T-helper 17 cell (primary cell): ENCODE measurements at places on chromosomes 1 and 21. TPM values are rescaled to one million over a fixed set of nuclear protein-coding genes. Genes with fewer than 3 reads are reported as not detected.
A peak's percentile ranks its signal among the peaks of the same experiment; 100 is the strongest.

DNA sequence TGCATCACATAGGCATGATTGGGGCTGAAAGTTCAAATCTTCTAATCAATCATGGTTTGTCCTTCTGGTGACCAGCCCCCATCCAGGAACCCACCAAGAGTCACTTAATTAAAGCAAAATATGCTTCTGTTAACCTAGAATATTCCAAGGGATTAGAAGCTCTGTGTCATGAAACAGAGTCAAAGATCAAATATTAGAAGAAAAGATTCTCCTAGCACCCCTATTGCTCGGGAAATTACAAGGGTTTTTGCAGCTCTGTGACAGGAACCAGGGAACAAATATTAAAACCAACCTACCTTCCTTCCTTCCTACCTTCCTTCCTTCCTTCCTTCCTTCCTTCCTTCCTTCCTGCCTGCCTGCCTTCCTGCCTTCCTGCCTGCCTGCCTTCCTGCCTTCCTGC lies 31.8 kb upstream of the ACTN2 start:
- no peak overlapping the region for H3K4me3 ChIP-seq
- no peak overlapping the region for H3K27ac ChIP-seq
- no peaks in the 10 kb centered on the region for H3K36me3 ChIP-seq
- peaks cover 29% of the 10 kb centered on the region for H3K27me3 ChIP-seq
- H3K4me1 ChIP-seq: no peaks in the 10 kb centered on the region

ACOT11 gene
- 0.78 TPM for total RNA-seq

SLC35F3 gene
- not detected for total RNA-seq

BSND gene
- total RNA-seq: not detected

GRCh38 chr1:8371372-8371991 lies 53.6 kb downstream of the SLC45A1 start:
- H3K27ac ChIP-seq: peak overlapping the region; percentile 89
- H3K27me3 ChIP-seq: no peaks in the 10 kb centered on the region

LCE3B gene
- not detected for total RNA-seq

DNA sequence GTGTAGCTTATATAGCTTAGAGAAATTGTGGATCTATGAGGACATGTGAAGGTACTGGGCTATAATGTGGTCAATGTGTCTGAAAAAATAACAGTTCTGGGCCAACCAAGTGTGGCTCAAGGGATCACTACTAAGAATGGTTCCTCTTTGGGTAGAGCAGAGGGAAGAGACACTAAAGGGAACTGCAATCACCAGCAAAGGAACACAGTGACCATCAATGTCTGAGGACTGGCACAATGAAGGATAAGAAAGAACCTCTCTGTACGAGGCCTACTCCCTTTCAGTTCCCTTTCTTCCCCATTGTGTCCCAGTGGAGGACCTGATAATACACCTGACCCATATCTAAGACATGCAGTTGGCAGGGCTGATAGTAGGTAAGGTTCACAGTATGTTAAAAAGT lies 89.9 kb upstream of the JAK1 start:
- DNase-seq: no peak
- H3K27ac ChIP-seq: no peak overlapping the region
- peaks cover 27% of the 10 kb centered on the region for H3K4me1 ChIP-seq
- no peaks in the 10 kb centered on the region for H3K27me3 ChIP-seq
- no peak overlapping the region for H3K4me3 ChIP-seq

EPHB2 gene
- 0.15 TPM for total RNA-seq

USF1 gene
- total RNA-seq: 80.6 TPM

DNA sequence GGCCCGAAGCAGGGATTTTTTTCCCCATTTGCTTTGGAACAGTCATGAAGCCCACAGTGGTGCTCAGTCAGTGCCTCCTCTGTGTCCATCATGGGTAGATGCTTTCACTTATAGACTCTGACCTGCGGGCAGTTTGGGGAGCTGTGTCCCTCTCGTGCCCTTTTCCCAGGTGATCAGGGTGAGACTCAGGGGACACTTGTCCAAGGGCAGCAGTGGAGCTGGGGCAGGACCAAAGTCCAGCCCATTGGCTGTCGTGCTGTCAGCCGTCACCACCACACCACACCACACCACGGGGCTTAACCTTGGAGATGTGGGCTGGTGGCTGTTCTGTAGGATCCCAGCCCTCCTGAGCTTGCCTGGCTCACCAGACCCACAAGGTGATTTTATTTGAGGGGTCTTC lies 34.9 kb downstream of the SIM2 start:
- no peaks in the 10 kb centered on the region for H3K36me3 ChIP-seq
- no peak overlapping the region for H3K4me3 ChIP-seq
- H3K4me1 ChIP-seq: no peaks in the 10 kb centered on the region
- H3K27ac ChIP-seq: no peak overlapping the region
- H3K27me3 ChIP-seq: peaks cover 37% of the 10 kb centered on the region
- no peak for DNase-seq

LMOD1 gene
- total RNA-seq: not detected

- peaks cover 5% of the 10 kb centered on the region for H3K36me3 ChIP-seq
- peaks cover 23% of the 10 kb centered on the region for H3K27me3 ChIP-seq
- no peak overlapping the region for H3K4me3 ChIP-seq
- DNase-seq: no peak
- H3K4me1 ChIP-seq: peaks cover 9% of the 10 kb centered on the region
- H3K27ac ChIP-seq: no peak overlapping the region
Measured at GRCh38 chr1:211885747-211886522, 55.4 kb upstream of the LPGAT1 start.

LRRIQ3 gene
- 0.85 TPM for total RNA-seq

- H3K36me3 ChIP-seq: no peaks in the 10 kb centered on the region
- H3K4me1 ChIP-seq: no peaks in the 10 kb centered on the region
- H3K27me3 ChIP-seq: peaks cover 11% of the 10 kb centered on the region
- no peak for DNase-seq
- H3K27ac ChIP-seq: no peak overlapping the region
Measured at GRCh38 chr1:194830387-194830786, 1644.0 kb upstream of the B3GALT2 start.

GRCh38 chr1:165525708-165526107 lies 18.1 kb upstream of the LRRC52 start:
- no peak for DNase-seq
- H3K27me3 ChIP-seq: peaks cover 47% of the 10 kb centered on the region
- H3K4me1 ChIP-seq: no peaks in the 10 kb centered on the region
- no peak overlapping the region for H3K27ac ChIP-seq
- peaks cover 6% of the 10 kb centered on the region for H3K36me3 ChIP-seq
- H3K4me3 ChIP-seq: no peak overlapping the region

DNA sequence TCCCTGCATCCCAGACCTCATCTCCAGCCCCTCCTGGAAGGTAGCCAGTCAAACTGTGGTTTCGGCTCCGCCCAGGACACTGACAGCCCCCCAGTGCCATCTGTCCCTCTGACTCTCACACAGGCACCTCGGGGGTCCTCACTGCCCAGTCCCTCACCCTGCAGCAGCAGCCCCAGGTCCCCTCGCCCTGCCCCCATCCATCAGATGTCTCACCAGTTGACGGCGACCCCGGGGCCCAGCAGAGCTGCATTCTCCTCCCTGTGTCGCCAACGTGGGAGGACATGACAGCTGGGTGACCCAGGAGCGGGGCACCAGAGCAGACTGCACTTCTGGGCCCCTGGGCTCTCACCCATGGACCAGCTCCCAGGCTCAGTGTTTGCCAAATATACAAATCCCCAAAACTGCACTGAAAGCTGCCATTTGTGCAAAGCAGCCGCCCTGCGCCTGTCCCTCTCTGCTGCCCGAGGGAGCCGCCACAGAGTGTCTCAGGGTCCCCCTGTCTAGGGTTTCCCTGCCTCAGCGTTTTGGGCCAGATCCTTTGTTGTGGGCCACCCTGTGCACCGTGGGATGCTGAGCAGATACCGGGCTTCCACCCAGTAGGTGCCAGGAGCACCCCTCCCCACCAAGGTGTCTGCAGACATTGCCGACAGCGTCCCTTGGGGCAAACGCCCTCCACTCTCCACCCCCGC lies 48.2 kb downstream of the PRDM15 start:
- no peak overlapping the region for H3K4me3 ChIP-seq

DNA sequence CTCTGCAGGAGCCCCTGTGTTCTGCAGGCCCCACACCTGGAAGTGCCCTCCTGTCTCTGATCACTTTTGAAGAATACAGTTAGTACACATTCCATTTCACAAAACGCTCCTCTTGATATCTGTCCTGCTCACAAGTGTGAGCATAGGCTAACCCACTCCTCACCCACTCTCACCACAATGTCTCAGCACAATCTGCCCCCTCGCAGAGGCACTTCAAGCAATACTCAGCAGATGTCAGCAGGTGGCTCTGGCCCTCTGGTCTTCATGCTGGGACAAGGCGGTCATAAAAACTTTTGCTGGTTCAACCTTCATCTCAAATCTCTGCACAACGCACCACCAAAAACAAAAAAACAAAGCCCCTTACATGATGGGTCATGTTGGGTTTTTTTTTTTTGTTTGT lies 671.2 kb downstream of the MATN1 start:
- peaks cover 87% of the 10 kb centered on the region for H3K27me3 ChIP-seq
- peaks cover 7% of the 10 kb centered on the region for H3K4me1 ChIP-seq
- no peaks in the 10 kb centered on the region for H3K36me3 ChIP-seq
- no peak overlapping the region for H3K27ac ChIP-seq
- DNase-seq: no peak

DNA sequence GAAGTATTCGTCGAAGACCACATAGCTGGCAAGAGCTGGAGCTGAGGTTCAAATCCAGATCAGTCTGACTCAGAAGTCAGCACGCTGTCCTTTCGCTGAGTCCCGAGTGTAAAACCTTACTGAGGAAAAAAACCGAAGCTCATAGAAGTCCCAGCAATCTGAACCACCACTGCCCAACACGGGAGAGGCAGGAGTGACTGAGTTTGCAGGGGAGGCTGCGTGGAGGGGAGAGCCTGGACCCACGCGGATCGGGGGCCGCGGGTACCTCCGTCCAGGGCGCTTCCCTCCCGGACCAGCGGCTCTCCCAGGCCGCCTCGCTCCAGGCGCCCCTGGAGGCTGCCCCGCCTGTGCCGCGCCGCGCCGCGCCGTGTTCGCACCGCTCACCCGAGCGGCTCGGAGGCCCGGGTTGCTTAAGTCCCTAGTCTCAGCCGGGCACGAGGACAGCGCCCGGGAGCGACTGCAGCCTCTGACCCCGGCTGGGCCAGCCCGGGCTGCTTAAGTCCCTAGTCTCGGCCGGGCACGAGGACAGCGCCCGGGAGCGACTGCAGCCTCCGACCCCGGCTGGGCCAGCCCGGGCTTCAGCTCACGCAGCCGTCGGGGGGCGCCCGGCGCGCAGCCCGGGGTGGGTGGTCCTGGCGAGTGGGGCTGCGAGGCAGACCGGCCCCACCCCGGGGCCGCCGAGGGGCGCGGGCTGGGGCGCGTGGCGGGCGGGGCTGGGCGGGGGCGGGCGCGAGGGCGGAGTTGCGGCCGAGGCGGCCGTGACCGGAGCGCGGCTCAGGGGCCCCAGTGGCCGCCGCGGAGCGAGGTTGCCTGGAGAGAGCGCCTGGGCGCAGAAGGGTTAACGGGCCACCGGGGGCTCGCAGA lies at the start of gene ADAMTSL4:
ADAMTSL4 (plus strand) TSS at position 777 of the 864 bp plus-strand sequence. CDS start 2,881 bp downstream, outside the sequence.
- no peak for DNase-seq
- H3K36me3 ChIP-seq: no peaks in the 10 kb centered on the region
- H3K4me1 ChIP-seq: peaks cover 13% of the 10 kb centered on the region

OR10K2 gene
- not detected for total RNA-seq

MPL gene
- total RNA-seq: 16.6 TPM

DNA sequence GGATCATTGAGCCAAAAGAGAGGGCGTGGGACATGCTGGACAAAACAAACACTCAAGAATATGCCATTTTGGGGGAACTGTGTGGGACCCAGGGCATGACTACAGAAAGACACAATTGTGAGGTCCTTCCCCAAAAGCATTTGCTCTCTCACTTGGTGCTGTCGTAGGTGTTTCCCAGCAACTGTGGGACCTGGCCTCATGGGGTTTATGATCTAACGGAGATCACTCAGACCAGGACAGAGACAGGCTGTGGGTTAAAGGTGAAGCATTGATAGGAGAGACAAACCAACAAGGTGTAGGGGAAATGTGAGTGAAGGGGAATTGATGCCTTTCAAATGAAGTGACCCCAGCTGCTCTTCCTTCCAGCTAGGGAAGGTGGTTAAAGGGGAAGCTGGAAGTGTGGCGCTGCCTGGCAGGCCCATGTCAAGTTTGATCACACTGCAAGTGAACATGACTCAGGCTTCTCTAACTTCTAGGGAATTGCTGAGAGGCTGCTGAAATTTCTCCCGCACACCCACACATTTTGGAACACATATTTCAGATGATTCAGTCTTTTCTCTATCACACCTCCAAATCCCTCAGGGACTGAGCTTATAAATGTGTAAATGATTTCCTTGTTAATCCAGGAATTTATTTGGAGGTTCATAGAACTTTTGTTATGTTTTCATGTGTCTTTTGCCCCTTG lies 30.2 kb downstream of the TRAF5 start:
- peak overlapping the region; percentile 65 for H3K27ac ChIP-seq
- peaks cover 39% of the 10 kb centered on the region for H3K4me1 ChIP-seq

DNA sequence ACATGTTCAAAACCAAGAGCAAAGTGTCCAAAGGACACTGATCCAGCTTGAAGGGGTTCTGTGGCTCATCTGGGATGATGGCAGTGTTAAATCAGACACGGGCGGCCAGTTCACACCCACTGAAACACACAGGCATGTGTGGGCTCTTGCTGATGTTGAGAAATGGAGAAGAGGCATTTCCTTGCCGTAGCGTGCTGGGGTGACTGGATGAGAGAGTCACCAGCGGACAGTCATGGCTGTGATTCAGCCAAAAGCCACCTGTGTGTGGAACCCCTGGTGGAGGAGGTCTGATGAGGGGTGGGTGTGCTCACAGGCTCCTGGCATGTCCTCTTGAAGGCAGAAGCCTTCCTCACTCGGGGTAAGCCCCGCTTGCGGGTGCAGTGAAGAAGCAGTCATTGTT lies 7.2 kb downstream of the C1orf35 start:
- H3K4me3 ChIP-seq: no peak overlapping the region
- H3K4me1 ChIP-seq: peaks cover 29% of the 10 kb centered on the region
- H3K27ac ChIP-seq: peak overlapping the region; percentile 1

KCNJ10 gene
- total RNA-seq: not detected

GAS5 gene
- 736 TPM for total RNA-seq

CHRNB2 gene
- total RNA-seq: not detected

TTC24 gene
- total RNA-seq: 0.94 TPM

GRCh38 chr1:39228252-39228651 lies 23.8 kb downstream of the MACF1 start:
- peaks cover 19% of the 10 kb centered on the region for H3K36me3 ChIP-seq
- peaks cover 66% of the 10 kb centered on the region for H3K4me1 ChIP-seq
- no peak for DNase-seq
- H3K4me3 ChIP-seq: no peak overlapping the region
- peak overlapping the region; percentile 91 for H3K27ac ChIP-seq

DNA sequence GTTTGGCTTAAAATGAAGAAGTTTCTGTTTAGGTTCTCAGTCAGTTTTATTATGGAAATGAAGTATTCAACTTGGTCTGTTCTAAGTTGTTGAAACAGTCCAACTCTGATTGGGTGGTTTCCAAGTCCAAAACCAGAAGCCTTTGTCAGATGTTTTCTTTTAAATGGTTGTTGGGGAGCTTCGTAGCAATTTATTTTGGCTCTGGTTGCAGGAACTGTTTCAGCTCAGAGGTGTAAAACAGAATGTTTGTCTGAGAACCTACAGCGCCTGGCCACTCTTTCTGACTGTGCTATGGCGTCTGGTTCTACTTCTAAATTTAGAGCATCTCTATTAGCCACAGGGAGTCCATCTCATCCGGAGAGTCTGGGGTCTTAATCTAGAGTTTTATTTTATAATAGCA lies 582.6 kb upstream of the TMPRSS15 start:
- no peaks in the 10 kb centered on the region for H3K27me3 ChIP-seq
- H3K4me1 ChIP-seq: no peaks in the 10 kb centered on the region
- H3K27ac ChIP-seq: no peak overlapping the region
- no peak for DNase-seq
- no peaks in the 10 kb centered on the region for H3K36me3 ChIP-seq
